ENCODE measurements at places on chromosomes 6 and 20. TPM values are rescaled to one million over a fixed set of nuclear protein-coding genes. Genes with fewer than 3 reads are reported as not detected.

Gene CDKN1A
- 36.7 TPM for total RNA-seq

Gene ATP6V1G2
- 3.6 TPM for total RNA-seq

Gene MMP24
- total RNA-seq, result not detected

Gene KCNK5
- 4.8 TPM for total RNA-seq

Gene C6orf163
- total RNA-seq, result 2.3 TPM

Gene PMEPA1
- total RNA-seq, result 0.72 TPM

Gene SLC22A16
- not detected for total RNA-seq

Gene SLC22A7
- total RNA-seq, result not detected

Gene LY6G6C
- total RNA-seq, result not detected

Gene HLA-G
- total RNA-seq, result 1.3 TPM

Gene OPRM1
- total RNA-seq, result not detected

Gene IPCEF1
- total RNA-seq, result 27.3 TPM

All from activated CD4-positive, alpha-beta T cell treated with anti-CD3 and anti-CD28 coated beads, Interleukin-2, amount 10 ng/mL, durations not matched to agents 7 days and 5 days (primary cell).